ENCODE measurements at places on chromosomes 2 and 18.

DNA sequence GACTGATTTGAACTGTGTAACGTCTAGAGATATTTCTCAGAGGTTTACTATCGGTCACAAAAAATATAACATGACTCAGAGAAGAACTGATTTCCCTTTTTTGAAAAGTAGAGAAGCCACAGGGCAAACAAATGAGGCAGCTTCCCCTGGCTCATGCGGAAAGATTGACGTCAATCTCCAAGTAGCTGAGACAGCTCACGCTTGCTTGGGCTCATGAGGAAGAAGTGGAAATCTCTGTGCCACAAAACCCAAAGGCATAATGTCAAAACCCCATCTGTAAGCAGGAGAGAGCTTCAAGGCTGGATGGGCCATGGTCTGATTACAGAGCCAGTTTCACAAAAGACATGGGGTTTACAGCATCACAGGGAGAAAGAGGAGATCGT is 188.1 kb downstream of the ARL4C start:
- no peak for DNase-seq

GRCh38 chr2:98866033-98866432 is 70.0 kb downstream of the CRACDL start:
- no peak for DNase-seq

- DNase-seq = no peak
Observed at GRCh38 chr2:10141736-10142639, 19.4 kb downstream of the RRM2 start.

DNA sequence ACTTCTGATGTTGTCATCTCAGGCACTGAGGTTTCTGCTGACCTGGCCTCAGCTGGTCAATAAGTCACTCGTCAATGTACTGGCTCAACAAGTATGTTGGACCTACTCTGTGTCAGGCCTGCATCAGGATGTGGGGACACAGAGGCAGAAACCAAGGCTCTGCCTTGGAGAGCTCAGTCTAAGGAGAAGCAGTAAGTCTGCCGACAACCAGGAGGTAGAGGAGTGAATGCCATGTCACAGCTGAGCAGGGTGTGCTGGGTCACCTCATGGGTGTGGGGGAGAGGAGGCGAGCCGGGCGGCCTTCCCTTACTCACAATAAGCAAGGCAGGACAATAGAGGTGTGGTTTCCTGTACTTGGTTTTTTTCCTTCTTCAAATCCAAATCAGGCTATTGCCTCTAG is 75.8 kb downstream of the COLEC12 start:
- no peak for DNase-seq

DNA sequence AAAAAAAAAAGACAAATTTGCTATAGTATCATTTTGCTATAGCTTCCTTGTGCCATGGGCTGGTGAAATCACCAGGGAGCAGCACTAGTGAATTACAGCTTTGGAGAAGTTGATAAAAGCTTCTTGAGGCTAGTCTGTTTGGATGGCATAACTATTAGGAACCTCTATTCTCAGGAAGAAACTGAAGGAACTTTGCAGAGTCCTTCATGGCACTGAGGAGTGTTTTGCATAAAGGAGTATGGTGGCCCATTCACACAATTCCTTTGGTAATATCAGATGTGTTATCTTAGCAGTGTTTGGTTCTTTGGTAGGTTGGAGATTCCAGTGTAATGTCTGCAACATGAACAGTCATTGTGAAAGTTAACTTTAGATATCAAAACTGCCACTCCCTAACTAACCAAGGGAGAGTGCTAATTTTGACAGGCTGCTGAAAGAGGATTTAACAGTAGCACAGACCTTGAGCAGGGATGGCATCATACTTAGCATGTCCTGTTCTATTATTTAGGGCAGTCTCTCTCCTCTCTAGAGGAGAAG is 76.6 kb upstream of the ZFP36L2 start:
- DNase-seq = no peak

- no peak for DNase-seq
Observed at GRCh38 chr2:66576561-66577320, 141.8 kb downstream of the MEIS1 start.

- no peak for DNase-seq
Observed at GRCh38 chr2:182647499-182647787, 68.6 kb upstream of the DNAJC10 start.

All from non-pigmented ciliary epithelial cell (primary cell).